ENCODE measurements at places on chromosomes 7 and 10. TPM values are rescaled to one million over a fixed set of nuclear protein-coding genes. Genes with fewer than 3 reads are reported as not detected.
A peak's percentile ranks its signal among the peaks of the same experiment; 100 is the strongest.

DNA sequence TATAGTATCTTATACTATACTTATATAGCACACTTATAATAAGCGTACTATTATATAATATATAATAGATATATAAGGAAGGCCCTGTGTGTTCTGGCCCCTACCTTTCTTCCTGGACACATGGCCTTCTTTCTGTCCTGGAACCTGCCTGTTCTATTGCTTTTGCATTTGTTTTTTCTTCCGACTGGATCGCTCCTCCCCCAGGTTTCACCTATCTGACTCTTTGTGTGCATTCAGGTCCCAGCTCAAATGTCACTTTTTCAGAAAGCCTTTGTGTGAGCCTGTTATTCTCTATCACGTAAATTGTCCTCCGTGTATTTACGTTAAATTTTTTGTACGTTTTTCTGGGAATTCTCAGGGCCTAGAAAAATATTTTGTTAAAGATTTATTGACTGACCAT is 2.9 kb upstream of the TRIM8 start:
- no peak for DNase-seq

- no peak for DNase-seq
Observed at GRCh38 chr10:6600224-6600987, 20.3 kb upstream of the PRKCQ start.

GRCh38 chr10:132400041-132400546 is 3.1 kb downstream of the PWWP2B start:
- DNase-seq = no peak

DNA sequence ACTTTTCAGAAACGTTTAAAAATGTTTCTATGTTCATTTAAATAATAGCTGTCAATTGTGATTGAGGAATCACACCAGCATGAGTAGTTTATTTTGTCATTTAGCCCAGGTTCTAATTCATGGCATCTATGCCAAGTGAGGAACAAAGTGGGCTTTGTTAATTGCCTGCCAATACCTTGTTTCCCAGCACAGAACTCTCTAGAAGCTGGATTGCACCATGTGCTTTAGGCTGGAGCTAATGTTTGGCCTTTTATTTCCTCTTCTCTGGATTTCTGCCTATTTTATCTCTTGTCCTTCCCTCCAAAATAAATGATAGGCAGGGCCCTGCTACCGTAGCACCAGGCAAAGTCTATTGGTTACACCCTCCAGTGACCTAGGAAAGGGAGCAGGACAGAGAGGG is 109.9 kb upstream of the ITGB1 start:
- DNase-seq = no peak

SLC13A1 gene
- not detected for total RNA-seq

GRCh38 chr7:1542841-1543747 is 12.6 kb downstream of the MAFK start:
- DNase-seq = no peak

- peak; percentile 35 for DNase-seq
Observed at GRCh38 chr10:97584060-97584797, at the start of gene HOGA1. Gene HOGA1 (plus strand): TSS chr10:97584389. CDS start chr10:97584704, 315 bp downstream.

DNA sequence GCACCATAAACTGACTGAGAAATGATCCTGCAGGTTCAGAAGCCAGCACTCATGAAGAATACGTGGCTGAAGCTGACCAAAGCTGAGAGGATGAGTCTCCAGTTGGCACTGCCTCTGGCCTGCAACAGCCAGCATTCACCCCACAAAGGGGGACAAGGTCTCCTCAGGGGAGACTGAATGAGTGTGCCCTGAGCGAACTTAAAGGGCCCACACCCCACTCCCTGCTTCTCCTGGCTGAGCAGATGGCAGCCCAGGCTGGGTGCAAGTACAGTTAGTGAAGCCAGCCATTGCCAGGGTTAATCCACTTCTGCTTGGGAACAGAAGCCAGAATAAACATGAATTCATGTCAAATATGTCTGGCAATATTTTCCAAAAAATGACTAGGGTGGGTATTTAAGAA is 98.1 kb downstream of the PPP1R17 start:
- no peak for DNase-seq

DNA sequence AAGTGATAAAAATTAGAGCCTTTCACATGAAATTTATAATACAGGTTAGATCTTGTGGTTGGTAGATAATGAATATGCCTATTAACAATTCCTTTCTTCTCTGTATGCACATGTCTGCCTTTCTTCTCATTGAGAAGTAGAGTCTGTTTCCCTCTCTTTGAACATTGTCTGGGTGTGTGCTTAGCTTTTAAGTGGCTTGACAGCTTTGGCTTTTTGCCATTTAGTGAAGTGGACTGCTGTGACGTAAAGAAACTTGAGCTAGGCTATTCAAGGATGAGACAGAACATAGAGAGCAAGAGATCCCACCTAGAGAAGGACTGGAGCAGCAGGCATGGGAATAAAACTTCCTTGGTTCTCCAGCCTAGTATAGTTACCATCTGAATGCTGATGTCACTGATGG is 996.7 kb upstream of the CELF2 start:
- no peak for DNase-seq

DNA sequence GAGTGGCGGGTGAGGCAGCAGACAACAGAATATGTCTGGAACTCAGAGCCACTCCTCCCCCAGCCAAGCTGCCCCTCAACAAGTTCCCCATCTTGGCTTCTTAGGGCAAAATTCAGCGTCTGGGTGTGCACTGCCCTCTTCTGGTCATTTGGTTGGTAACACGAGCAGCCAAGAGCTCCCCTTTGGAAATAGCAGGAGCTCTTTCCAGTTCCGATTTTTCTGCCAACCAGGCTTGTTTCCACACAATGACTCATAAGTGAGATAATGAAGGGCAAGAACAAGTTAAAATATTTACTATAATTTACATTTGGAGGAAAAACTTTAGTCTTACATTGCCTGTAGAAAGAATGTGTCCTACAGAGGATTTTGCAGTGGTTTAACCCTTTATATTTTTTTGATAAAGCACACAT is 70.5 kb downstream of the ADCYAP1R1 start:
- peak; percentile 88 for DNase-seq

PAX4 gene
- not detected for total RNA-seq

DNA sequence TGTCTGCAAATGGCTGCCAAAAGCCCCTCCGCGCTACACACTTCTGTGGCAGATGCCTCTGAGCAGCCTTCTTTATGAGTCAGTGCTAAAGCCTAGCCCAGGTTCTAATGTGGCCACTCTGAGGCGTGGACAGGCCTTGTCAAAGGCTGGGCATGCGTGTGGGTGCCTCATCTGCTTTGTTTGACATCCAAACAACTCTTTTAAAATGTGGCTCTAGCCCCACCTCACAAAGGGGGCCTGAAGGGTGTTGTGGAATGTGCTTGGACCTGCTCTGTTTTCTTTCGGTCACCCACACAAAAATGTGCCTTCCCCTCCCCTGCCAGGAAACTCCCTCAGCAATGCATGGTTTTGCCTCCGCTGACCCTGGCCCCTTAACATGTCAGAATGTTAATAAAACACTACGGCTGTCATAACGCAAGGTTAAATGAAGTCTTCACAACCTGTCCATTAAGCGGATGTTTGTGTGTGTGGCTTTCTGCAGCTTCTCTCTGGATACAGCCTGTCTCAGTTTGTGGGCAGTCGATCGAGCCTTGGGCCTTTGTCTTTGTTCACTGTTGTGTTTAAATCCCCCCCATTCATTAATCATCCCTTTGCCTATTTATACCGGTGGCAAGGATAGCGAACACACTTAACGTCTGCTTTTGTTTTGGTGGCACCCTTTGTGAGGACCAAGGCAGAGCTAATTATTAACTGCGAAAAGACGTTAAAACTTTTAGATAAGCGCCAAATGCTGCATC is 718.9 kb downstream of the LRMDA start:
- DNase-seq = peak; percentile 50

GRCh38 chr7:7426676-7427075 is 109.0 kb downstream of the COL28A1 start:
- DNase-seq = no peak

DNA sequence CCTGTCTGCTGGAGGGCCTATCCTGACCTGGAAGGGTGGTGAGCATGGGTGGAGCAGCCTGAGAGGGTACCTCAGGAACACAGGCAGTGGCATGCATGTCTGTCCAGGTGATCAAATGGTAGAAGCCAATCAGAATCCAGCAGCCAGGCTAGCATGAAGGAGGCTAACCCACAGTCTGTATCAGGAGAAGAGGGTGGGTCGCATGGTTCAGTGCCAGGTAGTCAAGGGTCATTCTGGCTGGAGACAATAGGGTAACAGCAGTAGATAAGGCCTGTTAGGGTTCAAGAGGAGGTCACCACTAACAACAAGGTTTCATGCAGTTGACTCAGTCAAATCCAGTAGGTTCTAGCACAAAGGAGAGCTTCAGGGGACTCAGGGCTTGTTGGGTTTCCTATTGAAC is 10.4 kb downstream of the ALDH18A1 start:
- DNase-seq = no peak

CDHR1 gene
- total RNA-seq = not detected

GRCh38 chr7:128757203-128757602 is 18.0 kb downstream of the CALU start:
- no peak for DNase-seq

GRCh38 chr10:13859979-13860654 is 273.4 kb downstream of the PRPF18 start:
- no peak for DNase-seq

TUBB8 gene
- total RNA-seq = not detected

DNA sequence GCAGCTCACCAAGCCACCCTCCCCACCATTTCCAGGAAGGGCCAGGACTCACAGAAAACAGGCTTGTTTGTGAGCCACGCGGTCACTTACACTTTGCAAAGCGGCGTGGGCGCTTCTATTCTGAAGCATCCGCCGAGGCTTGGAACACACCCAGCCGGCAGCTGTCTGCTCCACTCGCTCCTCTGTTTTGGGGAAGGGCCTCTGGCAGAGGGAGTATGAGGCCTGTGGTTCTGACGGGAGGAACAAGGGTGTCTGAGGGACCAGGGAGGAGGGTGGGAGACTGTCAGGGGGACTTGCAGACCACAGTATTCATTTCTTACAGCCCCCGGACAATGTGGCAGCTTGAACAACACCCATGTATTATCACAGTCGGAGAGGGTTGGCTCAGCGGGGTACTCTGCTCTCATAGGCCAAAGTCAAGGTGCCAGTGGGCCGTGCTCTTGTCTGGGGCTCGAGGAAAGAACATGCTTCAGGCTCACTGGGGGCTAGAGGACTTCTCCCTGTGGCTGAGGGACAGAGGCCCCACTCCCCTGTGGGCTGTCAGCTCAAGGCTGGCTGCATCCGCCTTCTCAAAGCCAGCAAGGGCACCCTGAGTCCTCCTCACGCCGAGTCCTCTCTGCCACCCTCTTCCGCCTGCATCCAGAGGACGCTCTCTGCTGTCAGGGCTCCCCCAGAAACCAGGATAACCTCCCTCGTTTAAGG is 60.4 kb upstream of the FAM20C start:
- DNase-seq = no peak

- DNase-seq = peak; percentile 75
Observed at GRCh38 chr10:60527676-60528075, 138.0 kb upstream of the ANK3 start.

CALML3 gene
- total RNA-seq = not detected

CHAT gene
- total RNA-seq = not detected

DNA sequence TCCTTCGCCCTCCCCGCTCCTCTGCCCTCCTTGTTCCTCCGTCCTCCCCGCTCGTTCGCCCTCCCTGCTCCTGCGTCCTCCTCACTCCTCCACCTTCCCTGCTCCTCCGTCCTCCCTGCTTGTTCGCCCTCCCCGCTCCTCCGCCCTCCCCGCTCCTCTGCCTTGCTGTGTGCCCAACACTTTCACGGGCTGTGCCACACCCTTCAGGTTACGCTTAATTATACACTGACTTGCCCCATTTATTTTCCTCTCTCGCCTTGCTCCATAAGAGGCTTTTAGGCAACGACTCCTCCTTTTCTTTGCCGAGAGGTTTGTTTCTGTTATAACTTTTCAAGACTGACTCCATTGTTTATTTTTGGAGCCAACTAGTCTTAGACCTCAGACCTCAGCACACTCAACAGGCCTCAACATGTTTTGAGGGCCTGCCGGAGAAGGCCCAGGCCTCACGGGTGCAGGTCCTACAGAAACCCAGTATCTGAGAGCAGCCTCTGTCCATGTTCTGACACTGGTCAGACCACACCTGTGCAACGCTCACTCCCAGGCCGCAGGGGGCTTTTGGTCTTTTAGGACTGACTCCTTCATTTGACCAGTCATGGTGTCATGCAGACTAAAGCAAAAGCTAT is 18.2 kb upstream of the PRKAG2 start:
- no peak for DNase-seq

- DNase-seq = no peak
Observed at GRCh38 chr10:88194961-88195367, 331.5 kb downstream of the PTEN start.

Measured in PC-3 (cell line).